ENCODE measurements at places on chromosomes 3 and 15.

- DNase-seq: no peak
These were observed 596.6 kb upstream of the NR2F2 start for GRCh38 chr15:95733931-95734330.

GRCh38 chr3:100404250-100404548 is 2.9 kb downstream of the LNP1 start:
- DNase-seq: no peak

DNA sequence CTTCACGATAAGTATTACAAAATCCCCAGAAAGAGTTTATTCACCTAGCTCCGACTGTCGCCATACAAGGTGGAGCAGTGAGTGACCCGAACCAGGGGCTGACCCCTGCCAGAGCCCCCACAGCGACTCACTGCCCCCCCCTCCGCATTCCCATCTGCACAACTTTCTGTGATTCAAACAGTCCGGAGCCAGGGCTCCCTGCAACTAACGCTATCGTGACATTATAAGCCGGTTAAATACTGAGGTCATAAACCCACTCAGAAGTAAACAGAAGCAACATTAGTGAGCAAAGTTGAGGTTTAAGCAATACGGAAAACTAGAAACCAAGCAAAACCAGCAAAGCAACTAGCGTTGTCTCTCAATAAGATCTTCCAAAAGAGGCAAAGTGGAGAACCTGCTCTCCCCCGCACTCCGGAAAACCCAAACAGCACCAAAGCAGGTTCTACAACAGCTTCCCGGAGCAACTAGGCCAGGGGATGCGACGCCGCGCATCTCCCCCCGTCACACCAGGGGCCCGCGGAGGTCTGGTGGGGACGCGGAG is 642 bp downstream of the SCAP start:
- no peak for DNase-seq

GRCh38 chr3:159916052-159916451 is 72.6 kb upstream of the IL12A start:
- no peak for DNase-seq

DNA sequence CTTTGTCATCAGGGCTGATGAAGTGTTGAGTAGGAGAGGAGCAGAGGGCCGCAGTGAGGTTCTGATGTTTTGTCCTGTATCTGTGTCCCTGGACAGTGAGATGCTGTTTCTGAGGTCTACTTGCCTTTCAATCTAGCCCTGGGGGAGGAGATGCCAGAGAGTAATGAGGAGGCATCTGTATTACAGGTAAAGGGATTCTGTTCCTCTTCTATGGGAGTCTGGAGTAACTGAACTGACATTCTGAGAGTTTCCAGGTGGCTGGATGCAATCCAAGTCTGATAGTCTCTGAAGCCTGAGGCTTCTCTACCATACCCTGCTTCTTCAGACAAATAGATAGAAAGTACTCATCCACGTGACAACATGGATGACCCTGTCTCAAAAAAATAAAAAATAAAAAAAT is 60.9 kb downstream of the IL12A start:
- DNase-seq: no peak

- DNase-seq: no peak
These were observed 3.2 kb upstream of the BCL2L10 start for GRCh38 chr15:52115598-52116427.

- DNase-seq: no peak
These were observed 133.0 kb upstream of the UMPS start for GRCh38 chr3:124597273-124597672.

Data from neural crest cell (in vitro differentiated cells).